Astrocyte of the hippocampus (primary cell): ENCODE measurements at places on chromosomes 1 and 21.

GRCh38 chr1:110300412-110301085 lies 38.6 kb upstream of the RBM15 start:
- no peak for DNase-seq

GRCh38 chr1:203681739-203682138 lies 55.1 kb downstream of the ATP2B4 start:
- no peak for DNase-seq

GRCh38 chr1:8285965-8286364 lies 31.9 kb upstream of the SLC45A1 start:
- no peak for DNase-seq

- DNase-seq, result peak; percentile 54
Observed at GRCh38 chr1:27528818-27529703, 39.1 kb upstream of the WASF2 start.

DNA sequence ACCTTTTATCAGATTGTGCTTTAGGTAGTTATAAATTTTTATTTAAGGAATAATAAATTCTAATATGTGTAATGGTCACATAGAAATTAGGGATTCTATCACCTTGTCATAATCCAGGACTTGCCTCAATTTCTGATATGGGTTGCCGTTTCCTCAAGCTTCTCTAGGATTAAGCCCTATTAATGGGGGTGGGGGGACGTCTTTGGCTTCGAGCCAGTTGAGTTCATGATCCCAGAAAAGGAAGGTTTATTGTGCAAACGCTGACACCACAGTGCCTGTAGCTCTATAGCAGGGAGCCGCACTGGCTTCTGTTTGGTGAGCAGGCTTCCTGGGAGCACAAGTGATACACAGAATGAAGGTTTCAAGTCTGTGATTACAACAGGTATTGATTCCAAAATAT lies 22.0 kb upstream of the VAMP3 start:
- DNase-seq, result no peak

GRCh38 chr1:184287001-184287400 lies 99.8 kb upstream of the C1orf21 start:
- no peak for DNase-seq

DNA sequence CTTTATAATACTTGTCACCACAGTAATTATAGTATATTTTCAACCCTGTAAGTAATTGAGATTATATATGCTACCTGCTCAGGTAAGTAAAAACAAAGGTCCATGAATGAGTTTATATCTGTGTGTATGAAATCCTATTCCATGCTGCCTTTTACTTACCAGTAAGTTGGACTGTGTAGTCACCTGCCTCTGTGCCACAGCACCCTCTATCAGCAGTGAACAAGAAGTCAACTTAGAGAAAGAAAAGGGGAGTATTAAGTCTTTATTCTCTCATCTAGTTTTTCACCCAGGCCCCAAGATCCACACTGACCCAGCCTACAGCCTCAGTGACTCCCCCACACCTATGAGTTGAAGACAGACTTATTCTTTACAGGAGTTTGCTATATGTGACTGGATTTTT lies 36.9 kb upstream of the IFI16 start:
- DNase-seq, result no peak

- DNase-seq, result peak; percentile 10
Observed at GRCh38 chr1:162498496-162498810, 835 bp downstream of the UHMK1 start.

DNA sequence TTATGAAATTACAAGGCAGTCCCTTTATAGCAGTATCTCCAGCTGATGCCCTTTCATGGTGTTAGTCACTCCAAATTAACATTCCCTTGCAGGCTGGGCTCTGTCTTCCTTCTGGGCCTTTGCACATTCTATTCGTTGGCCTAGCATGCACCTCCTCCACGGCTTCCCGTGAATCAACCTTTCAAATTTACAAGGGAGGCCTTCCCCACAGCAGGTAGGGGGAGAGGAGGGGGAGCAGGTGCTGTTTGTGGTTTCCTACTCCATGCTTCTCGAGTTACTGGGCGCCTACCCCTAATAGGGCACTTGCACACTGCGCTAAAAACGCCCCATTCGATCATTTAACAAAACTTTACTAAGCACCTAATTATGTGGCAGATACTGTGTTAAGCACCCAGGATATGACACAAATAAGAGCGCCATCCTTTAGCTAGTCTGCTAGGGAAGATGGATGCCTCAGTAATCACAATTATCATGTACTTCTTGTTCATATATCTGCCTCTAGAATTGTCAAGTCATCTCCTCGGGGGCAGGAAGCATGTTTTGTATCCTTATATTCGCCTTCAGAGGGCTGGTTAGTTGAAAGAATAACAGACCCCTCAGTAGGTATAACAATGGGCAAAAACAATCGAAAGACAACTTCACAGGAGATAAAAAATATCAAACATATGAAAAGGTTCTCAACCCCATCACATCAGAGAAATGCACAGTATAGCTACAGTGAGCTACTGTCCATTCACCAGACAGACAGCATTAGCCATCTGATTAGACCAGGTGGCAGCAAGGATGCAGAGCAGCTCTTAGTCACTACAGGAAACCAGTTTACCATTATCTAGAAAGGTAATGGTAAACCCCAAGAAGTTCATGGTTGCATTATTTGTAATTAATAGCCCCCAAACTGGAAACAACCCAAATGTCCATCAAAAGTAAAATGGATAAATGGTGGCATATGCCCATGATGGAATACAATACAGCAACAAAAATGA lies 1.7 kb upstream of the ADAR start:
- peak; percentile 49 for DNase-seq
